NCI-H1105 (cell line): ENCODE measurements at places on chromosomes 2 and 18.

DNA sequence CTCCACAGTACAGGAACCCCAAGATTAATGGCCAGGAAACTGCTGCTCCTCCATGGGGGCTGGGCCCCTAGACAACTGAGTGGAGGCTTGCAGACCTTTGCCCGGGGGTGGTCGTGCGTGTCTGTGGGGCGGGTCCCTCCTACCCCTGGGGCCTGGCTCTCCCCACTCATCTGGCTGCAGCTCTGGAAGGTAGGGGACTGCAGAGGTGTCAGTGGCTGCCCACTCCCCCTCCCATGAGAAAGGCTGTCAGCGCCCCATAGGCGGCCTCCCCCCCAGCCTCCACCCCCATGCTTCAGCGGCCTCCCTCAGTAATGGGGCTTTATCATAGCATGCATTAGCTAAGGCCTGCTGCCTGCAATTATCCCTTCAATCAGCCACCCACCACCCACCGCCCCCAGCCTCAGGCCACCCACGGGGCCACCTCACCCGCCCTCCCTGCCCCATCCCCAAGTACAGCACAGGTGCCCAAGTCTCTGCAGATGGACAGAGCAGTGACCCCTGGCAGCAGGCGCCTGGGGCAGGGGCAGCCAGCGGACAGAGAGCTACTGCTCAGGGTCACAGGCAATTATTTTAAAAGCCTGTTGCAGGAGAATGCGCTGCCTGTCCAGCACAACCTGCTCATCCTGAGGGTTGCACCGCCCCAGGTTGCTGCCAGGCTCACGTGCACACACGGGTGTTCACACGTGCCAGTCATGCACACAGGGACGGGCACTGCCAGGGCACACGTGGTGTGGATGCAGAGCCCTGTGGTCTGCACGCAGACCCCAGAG, 9.1 kb upstream of the ECEL1 start:
- no peak for DNase-seq

DNA sequence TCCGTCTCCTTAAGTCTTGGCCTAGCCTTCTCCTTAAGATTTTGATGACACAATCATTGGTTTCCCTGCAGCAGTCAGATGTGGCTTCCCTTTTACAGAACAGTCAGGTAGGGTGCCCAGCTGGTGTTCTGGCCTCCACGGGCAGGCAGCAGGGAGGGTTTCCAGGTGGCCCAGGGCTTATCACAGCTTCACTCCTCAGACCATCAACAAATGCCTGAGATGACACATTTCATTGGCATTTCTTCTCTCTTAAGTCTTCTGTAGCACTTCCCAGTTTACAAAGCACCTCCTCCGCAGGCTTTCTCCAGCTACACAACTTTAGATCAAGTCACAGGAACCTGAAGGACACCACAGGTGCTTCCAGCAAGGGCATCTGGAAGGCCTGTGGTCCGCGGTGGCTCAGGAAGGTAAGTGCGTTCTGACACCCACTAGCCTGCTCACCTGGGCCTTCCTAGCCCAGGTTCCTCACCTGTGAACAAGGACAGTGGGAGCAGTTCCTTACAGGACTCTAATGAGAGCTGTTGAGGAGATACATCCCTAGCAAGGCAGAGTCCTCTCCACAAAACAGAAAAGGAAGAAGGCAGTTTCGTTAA, 37.6 kb downstream of the PTPN18 start:
- no peak for DNase-seq

GRCh38 chr2:7508296-7508943, 591.2 kb downstream of the RNF144A start:
- peak; percentile 46 for DNase-seq

DNA sequence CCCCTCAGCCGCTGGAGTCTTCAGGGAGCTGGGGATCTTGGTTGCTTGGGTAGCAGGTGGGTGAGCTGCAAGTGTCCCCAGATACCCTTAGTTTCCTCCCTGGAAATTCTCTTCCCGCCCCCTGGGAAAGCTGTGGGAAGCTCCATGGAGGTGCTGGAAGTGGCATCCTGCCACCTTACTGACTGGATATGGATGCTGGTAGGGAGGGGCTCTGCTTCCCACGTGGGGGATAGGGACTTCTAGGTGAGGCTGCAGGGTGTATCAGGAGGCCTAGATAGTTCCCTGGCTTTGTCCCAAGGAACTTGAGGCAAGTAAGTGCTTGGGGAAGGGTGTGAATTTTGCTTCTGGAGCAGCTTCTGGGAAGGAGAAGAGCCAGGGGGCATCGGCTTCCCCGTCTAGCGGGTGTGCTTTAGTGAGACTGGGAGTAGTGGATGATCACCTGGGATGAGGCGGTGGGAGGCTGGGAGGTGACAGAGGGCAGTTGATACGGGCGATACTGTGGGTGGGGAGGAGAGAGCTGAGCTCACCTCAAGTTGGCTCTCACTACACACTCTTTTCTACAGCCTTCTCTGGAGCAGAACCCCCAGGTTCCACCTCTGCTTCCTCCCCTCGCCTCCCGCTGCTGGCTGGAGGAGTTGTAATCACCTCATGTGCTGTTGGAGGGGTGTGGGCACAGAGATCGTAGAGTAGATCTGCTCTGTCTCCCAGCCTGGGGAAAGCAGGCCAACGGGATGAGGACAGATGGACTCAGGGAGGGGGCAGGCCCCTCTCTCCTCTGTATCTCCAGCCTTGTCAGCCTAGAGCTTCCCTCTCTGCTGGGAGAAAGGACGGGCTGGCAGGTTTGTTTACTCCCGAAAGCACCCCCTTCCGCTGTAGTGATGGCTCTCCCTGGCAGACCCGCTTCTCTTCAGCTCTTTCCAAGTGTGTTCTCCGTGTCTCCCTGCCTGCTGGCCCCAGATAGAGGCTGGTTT, 19.8 kb downstream of the TET3 start:
- no peak for DNase-seq
